ENCODE measurements at places on chromosomes 5 and 9.

DNA sequence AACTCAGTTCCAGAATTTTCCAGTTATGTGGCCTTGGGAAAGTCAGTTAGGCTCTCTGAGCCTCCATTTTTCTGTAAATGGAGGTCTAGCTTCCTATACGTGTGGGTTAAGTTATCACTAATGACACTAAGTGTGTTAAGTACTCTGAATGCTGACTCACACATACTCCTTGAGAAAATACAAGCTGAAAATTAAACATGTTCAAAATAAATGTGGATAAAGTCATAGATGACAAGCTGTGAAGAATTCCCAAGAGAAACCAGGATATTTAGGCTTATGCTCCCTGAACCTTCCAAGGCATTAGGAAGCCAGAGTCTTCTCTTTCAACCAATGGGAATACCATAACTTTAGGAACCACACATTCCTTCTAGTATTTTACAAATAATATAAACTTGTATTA, 58.1 kb downstream of the ABCA1 start:
- DNase-seq: no peak

DNA sequence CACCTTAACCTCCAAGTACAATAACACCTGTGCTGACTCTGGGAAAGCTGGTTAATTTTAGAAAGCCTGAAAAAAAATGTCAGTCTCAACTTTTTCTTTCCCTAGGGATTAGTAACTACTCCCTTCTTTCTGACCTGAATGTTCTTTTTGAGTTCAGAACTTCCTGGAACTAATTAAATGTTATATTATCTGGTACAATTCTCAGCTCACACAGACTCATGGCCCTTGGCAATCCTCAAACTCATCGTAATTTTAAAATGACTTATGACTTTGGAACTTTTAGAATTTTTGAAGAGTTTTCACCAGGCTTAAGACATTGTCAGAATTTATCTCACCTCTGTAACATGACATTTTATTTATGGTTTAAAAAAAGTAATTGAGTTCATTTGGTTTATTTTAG, 315.0 kb downstream of the FER start:
- no peak for DNase-seq

DNA sequence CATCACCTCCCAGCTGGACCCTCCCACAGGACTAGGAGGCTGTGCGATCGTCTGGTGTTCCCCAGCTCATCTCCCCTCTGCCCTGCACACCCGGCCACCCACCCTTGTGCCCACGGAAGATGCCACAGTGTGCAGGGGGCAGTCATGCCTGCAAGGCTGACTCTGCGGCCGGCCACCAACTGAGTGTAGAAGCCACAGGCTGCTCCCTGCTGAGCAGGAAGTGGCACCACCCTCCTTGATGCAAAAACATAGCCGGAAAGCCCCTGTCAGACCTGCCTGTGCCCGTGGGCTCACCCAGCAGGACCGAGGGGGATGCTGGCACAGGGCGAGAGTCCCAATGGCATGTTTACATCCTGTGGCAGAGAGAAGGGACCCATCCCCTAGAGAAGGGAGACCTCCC, 40.3 kb upstream of the SLC12A7 start:
- no peak for DNase-seq

GRCh38 chr5:163079618-163080017, 357.8 kb upstream of the CCNG1 start:
- no peak for DNase-seq

- no peak for DNase-seq
Measured at GRCh38 chr5:28743025-28743715, 1704.8 kb upstream of the CDH9 start.

DNA sequence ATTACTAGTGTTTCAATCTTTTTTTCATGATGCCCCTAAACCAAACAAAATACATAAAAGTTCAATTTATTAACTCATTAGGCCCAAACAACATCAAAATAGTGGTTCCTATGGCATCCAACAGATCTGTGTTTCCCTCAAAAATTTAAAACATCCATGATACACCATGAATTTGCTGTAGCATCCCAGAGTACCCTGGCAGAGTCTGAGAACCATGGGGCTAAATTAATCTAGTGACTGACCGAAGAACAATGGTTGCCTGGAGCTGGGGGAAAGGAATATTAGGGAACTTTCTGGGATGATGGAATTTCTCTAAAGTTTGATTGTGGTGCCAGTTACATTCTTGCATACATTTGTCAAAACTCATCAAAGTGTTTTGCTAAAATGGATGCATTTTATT, 79.5 kb upstream of the TRIO start:
- DNase-seq: no peak

All from posterior cingulate gyrus (tissue), 11 donors.